NCI-H2107 (cell line): ENCODE measurements at places on chromosomes 7 and 10.

DNA sequence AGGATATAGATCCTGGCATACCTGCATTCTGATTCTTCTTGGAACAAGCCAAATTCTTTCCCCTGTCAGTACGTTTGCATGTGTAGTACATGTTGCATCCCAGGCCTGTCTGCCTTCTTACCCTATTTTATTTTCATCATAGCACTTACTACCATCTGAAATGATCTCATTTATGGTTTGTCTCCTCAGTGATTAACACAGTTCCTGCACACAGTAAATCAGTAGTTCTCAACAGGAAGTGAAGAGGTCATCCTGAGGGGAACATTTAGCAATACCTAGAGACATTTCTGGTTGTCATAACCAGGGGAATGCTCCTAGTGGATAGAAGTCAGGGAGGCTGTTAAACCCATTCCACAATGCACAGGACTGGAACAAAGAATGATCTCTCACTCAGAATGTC is 38.2 kb upstream of the SLC26A4 start:
- no peak for DNase-seq

DNA sequence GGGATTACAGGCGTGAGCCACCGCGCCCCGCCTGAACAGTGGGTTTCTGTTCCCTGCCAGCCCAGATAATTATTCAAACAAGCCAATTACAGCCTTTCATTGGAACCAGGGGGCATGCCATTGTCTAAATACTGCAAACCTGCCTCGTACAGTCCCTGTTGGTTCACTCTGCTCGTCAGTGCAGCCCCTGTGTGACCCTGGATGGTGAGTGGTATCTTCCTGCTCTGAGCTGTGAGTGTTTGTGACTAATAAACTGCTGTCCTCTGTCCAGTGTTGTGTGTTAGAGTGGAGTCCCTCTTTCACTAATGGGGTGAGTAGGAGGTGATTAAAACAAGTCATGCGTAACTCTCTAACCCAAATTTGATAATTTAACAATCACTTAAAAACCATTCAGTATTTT is 176.5 kb upstream of the FAM3C start:
- DNase-seq: no peak

DNA sequence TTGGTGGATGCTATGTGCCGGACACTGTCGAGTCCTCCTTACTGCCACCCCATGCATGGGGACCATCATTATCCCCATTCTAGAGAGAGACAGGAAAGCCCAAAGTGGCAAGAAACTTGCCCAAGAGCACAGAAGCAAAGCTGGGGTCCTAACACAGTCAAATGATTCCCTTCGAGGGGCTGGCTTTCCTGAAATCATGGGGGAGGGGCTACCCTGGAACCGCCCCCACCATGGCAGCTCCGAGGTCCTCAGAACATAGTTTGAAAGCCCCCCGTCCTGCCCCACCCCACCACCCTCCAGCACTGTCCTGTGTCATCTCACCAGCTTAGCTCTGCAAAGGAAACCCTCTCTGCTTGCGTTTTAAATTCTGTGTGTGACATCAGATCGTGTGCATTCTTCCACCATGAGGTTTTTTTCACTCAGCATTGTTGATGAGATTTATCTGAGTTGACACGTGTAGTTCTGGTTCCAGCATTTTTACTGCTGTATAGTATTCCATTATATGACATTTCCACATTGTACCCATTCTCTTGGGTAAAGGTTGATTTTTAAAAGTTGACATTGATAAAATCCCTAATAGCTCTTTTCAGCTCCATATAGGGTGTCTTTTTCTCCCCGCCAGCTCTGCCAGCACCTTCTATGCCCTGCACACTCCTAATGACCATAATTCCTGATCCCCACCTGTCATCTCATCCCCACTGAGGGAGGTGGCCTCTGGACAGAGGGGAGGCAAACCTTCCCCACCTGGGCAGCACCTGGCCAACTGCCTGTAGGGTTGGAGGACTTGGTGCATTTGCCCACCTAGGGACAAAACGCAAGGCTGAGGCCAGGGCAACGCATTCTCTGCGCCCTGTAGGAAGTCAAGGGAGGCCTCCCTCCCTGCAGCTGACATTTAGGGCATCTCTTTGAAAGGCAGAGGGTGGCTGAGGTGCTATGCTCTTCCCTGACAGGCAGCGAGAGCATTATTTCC is 100.2 kb upstream of the GPR26 start:
- DNase-seq: no peak

GRCh38 chr10:77637532-77638320 is at the start of gene KCNMA1:
KCNMA1 (minus strand) TSS chr10:77637808.
- peak; percentile 37 for DNase-seq

DNA sequence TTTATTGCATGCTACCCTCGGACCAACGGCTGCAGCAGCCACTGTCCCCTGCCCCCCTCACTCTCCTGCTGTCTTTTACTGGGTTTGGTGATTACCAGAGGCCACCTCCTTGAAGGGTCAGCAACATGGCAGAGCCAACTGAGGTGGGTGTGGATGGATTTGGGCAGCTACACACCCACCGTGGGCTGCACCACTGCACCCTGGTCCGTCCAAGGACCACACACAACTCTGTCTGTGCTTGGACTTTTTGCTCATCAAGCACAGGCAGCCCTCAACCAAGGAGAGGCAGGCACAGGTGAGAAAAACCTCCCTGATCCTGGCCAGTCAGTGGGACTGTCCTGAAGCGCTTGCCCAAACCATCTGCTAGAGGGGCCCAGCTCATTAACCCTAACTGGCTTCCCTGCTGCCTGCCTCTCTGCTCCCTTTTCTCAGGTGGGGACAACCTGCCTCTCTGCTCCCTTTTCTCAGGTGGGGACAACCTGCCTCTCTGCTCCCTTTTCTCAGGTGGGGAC is 239.5 kb upstream of the PITRM1 start:
- no peak for DNase-seq

GRCh38 chr10:74035303-74035702 is 37.4 kb downstream of the VCL start:
- no peak for DNase-seq

DNA sequence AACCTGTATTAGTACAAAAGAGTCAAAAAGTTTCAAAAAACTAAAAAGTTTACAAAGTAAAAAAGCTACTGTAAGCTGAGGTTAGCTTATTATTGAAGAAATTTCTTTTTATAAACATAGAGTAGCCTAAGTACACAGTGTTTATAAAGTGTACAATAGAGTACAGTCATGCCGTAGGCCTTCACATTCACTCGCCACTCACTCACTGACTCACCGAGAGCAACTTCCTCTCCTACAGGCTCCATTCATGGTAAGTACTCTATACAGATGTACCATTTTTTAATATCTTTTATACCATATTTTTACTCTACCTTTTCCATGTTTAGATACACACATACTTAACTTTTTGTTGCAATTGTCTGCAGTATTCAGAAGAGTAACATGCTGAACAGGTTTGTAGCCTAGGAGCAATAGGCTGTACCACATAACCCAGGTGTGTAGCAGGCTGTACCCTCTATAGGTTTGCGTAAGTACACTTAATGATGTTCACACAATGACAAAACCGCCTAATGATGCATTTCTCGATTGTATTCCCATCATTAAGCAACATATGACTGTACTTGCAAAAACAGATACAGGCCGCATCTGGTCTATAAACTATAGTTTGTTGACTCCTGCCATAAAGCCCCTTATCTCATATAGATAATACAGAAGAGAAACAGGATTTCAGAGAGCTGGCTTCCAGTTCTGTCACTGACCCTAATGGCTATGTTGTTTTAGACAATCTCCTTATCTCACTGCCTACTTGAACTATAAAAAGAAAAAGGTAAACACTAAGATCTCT is 438.8 kb downstream of the HTR7 start:
- no peak for DNase-seq

DNA sequence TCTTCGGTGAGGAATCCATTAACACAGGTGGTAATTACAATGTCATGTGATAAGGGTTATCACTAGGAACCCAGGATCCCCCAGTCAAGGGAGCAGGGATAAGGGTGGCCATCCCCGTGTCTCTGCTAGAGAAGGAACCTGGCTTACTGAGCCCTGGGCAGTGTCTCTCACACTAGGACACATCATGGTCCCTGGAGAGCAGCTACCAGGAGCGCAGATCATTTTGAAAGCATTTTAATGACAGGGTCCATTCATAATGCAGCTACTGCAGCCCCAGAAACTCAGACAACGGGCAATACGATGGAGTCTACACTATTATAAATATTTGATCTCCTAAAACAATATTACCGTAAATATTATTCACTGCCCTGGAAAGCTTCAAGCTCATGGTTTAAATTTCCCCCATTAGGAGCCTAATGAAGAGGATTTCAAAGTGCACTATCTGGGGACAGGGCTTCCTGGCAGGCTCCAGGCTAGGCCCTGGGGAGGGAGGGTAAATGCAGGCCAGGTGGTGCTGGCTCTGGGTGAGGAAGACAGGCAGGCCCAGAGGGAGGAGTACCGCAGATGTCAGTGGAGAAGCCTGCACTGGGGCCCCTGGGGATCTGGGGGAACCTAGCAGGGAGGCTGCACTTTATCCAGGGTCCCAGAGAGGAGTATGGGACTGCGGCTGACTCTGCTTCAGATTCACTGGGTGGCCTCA is 52.6 kb upstream of the LOXL4 start:
- DNase-seq: no peak

DNA sequence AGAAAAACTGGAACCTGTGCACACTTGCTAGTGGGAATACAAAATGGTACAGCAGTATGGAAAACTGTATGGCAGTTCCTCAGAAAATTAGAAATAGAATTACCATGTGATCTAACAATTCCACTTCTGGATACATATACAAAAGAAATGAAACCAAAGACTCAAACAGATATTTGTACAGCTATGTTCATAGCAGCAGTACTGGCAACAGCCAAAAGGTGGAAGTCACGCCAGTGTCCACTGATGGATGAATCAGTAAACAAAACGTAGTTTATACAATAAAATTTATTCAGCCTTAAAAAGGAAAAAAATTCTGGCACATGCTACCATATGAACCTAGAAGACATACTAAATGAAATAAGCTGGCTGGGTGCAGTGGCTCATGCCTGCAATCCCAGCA is 23.0 kb downstream of the IDE start:
- DNase-seq: no peak

GRCh38 chr7:43652364-43652763 is 69.5 kb downstream of the STK17A start:
- no peak for DNase-seq

- no peak for DNase-seq
Measured at GRCh38 chr7:134632937-134633540, 13.6 kb upstream of the BPGM start.

- DNase-seq: no peak
Measured at GRCh38 chr10:48982584-48982983, 42.9 kb upstream of the LRRC18 start.

GRCh38 chr10:7572391-7572790 is 94.4 kb downstream of the ITIH5 start:
- no peak for DNase-seq

DNA sequence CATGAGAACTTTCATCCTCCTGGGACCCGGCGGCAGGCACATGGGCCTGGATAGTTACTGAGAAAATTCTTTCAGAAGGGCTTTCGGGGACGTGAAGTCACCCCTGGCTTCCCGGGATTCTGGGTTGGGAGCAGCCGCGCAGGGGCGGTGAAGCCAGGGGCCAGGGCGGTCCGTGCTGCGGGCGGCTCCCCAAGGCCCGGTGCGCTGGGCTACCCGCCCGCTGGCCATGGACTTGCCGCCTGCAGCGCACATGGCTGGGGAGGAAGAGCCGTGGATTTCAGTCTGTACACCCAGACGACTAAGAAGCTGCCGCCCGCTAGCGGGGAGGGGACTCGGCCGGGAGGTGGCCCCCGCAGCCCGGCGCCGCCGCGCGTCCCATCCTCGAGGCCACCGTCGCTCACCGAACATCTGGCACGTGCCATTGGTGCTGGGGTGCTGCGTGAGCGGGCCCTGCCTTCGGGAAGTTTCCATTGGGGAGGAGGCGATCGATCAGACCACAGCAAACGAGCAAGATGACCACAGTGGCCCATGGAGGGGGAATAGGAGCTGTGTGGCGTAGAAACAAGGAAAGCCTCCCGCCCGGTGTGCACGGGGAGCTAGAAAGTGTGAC is 64.5 kb downstream of the TMEM209 start:
- DNase-seq: no peak
